ENCODE measurements at places on chromosomes 3 and 15.
A peak's percentile ranks its signal among the peaks of the same experiment; 100 is the strongest.

- no peak for DNase-seq
These were observed 42.4 kb downstream of the TMEM40 start for GRCh38 chr3:12716605-12717151.

DNA sequence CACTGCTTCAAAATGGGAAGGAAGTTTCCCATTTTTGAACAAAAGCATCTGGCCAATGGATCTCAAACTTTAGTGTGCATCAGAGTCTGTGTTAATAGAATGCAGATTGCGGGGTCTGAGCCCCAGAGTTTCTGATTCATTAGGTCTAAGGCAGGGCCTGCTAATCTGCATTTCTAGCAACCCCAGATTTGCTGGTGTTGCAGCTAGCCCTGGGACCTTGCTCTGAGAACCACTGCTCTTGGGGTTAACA lies 30.7 kb upstream of the USP3 start:
- DNase-seq = no peak

GRCh38 chr15:81544385-81544784 lies 170.4 kb upstream of the TMC3 start:
- no peak for DNase-seq

- no peak for DNase-seq
These were observed 20.8 kb downstream of the NBEAL2 start for GRCh38 chr3:47000198-47000815.

- no peak for DNase-seq
These were observed 21.3 kb upstream of the NUDT16 start for GRCh38 chr3:131360191-131360755.

DNA sequence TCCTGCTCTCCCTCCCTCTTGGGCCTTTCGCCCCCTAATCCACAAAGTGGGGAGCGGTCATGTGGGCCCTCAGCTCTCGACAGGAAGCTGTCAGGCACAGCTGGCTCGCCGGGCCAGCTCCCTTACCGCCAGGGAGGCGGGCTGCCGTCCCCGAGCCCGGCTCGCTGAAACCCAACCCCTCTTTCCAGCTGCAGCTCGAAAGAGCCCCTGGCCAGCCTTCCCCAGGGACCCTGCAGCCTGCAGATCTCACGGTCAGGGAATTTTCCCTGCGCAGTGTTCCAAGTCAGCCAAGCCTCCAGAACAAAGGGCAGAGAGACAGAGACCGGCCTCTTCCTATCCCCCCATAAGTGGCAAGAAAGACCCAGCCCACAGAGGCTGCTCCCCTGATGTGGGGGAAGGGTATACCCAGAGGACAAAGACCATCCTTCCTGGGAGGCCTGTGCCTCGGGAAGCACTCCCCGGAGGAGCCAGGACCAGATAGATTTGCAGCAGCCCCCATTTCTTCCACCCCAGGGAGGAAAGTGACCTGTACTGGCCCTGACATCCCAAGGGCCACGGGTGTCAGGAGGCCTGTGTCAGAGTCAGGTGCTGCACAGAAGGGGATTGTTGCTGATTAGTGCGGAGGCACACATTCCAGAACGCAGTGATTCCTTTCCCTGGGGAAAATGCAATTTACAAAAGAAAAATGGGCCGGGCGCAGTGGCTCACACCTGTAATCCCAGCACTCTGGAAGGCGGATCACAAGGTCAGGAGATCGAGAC lies 32.6 kb downstream of the MAGEF1 start:
- no peak for DNase-seq

- no peak for DNase-seq
These were observed 75.2 kb downstream of the NEO1 start for GRCh38 chr15:73127302-73127936.

DNA sequence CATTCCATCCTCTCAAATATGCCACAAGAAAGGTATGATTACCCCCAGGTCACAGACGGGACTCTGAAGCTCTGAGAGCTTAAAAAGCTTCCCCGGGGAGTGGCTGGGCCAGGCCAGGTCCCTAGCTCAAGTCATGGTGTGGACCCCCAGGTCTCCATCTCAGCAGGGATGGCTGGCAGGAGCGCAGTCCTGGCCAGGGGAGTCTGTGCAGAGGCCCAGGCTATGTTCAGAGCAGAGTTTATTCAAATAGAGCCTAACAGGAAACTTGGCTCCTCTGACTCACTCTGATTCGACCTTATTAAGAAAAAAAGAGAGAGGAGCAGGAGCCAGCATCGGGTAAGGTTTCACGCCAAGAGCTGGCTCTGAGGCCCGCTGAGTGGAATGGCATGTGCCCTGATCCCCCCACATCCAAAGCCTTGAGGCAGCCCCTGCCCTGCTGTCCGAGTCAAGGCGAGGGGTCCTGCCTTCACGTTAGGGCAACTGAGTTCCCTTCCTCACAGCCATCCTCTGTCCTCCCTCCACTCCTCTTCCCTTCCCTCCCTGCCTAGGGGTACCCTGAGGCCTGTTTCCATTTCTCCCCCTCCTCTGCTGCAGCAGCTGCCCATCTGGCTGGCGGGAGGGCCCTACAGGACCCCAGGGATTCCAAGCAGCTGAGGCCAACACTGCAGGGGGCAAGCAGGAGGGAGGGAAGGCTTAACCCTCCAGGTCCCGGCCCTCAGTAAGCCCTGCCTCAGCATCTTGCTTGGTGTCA lies 1.9 kb upstream of the LOXL1 start:
- peak; percentile 5 for DNase-seq

DNA sequence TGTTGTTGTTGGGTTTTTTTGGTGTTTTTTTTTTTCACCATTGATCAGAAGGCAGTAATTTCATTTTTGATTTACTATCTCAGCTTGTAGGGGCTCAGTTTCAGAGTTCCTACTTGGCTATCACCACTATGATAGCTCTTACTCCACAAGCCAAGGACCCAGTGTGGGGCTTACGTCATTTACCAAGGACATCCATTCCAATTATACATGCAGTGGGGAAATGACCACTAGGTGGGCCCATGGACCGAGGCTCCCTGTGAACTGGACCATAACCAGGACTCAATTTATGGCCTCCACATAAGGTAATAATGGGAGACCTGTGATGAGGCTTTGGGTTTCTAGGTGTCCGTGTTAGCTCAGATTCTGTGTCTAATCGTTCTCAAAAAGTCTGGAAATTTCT lies 67.5 kb upstream of the CACNA1D start:
- DNase-seq = no peak

- no peak for DNase-seq
These were observed 67.6 kb downstream of the SFMBT1 start for GRCh38 chr3:52978109-52978754.

DNA sequence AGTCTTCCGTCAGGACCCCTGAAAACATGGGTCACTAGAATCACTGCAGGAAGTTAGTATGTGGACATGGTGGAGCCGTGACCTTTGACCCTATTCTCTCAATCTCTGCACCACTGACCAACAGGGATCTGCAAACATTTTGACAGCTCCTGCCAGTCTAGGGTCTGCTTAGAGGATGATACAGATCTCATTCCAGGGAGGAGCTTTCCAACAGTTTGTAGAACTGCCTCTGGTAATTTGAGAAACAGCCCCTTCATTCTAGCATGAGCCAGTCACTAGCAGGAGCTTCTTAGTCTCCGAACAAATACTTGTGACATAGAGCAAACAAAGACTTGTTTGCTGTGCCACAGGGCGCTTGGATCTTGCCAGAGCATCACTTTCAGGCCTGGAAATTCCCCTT lies 270.3 kb upstream of the CFAP20DC start:
- DNase-seq = no peak

DNA sequence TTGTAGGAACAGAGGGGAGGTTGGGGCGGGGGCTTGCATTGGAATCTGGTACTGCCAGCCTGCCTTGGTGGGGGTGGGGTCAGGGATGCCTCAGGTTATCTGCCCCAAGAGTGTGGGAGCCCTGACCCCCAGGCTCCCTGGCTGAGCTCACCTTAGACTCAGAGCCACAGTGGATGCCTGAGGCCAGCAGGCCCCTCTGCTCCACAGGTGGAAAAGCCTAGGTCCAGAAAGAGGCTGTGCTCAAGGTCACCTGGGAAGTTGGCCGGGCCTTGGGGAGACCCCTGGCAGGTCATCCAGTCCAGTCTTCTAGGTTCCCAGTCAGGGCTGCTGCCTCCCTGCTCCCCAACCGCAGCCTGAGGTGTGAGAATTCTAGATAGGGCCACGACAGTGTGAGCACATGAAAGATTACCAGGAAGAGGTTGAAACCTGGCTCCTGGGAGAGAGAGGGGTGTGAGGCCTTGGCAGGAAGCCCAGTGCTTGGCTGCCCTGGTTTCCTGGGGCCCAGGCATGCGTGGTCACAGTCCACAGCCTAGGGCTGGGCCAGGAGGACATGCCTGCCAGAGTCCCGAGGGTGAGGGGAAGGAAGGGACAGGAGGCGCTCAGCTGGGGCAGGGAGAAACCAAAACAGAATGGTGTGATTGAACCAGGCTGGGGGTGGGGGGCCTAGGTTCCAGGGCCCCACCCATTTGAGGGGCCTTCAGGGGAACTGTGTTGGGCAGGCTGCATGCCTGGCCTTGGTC lies 4.9 kb downstream of the HDAC11 start:
- DNase-seq = no peak

All from stimulated activated CD8-positive, alpha-beta memory T cell treated with anti-CD3 and anti-CD28 coated beads, Interleukin-4, amount 100 ng/mL, for 24 hours (primary cell).